ENCODE measurements at places on chromosomes 1 and 21.

- DNase-seq: no peak
Observed at GRCh38 chr1:56686169-56686568, 41.1 kb downstream of the PRKAA2 start.

- no peak for DNase-seq
Observed at GRCh38 chr1:154353460-154353904, 28.2 kb downstream of the ATP8B2 start.

DNA sequence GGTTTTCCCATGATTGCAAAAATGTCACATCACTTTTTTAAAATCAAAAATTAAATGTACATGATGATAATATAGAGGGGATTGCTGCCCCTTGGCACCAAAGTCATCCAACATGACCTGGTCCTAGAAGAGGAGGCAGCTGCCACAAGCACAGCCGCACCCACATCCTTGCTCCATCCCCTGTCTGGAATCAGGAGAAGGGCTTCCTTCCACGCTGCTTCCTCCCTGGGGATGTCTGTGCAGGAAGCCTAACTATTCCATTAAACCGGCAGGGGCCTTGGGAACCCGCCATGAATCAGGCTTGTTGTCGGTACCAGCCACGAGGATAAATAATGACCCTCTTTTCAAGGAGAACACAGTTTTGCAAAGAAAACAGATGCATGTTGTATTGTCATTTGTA lies 68.7 kb upstream of the AJAP1 start:
- DNase-seq: no peak

GRCh38 chr1:52477876-52478275 lies 73.5 kb downstream of the PRPF38A start:
- no peak for DNase-seq

DNA sequence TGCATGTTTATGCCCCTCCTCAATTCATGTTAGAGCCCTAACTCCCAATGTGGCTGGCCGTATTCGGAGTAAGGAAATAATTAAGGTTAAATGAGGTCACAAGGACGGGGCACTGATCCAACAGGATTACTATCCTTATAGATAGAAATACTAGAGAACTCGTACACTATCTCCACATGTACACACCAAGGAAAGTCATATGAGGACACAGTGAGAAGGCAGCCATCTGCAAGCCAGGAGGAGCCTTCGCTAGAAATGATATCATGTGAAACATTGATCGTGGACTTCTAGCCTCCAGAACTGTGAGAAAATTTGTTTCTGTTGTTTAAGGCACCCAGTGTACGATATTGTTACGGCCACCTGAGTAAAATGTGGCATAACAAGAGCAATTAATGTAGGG lies 79.7 kb downstream of the FAF1 start:
- no peak for DNase-seq

DNA sequence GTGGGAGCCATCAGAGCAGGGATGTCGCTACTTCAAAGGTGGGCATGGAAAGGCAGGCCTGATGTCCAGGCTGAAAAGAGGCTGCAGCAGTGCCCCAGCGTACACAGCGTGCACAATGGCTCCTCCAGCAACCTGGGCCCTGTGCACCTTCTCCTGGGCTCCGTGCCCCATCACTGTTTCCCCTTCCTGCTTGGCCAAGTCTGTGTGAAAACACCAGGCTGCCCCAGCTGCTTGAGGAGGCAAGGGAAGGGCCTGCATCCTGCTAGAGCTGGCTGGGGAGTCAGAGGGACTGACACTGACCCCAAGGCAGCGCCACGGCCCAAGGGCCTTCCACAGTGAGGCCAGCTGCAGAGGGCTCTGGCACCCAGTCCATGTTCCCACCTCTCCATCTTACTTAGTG lies 33.4 kb downstream of the SDC3 start:
- DNase-seq: no peak

DNA sequence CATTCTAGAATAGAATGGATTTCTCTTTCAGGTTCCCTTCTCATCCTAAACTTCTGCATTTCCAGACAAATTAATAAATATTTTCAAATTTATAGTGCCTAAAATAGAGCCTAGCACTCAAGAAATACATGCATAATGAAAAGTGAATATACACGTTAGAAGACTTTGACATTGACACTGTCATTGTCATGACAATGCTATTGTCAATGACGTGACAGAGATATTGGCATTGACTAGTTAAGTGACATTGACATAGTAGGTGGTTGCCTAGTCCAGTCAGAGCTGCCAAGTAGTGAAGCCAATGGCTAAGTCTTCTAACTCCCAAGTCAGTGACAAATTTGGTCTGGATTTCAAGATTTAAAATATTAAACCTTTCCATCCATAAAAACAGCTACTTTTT lies 410.5 kb downstream of the LMO4 start:
- no peak for DNase-seq

DNA sequence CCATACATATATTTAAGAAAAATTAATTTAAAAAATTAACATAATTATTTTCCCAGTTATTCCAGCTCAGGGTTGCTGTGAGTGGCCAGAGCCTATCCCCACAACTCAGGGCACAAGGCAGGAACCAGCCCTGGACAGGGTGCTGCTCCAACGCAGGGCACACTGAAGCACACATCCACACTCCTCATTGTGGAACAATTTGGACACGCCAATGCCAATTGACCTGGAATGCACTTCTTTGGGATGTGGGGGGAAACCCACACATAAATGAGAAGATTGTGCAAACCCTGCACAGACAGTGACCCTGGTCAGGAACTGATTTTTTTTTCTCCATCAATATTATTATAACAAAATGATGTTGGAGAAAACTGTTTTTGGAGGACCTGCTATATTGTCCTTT lies 23.4 kb downstream of the SAMSN1 start:
- DNase-seq: no peak

DNA sequence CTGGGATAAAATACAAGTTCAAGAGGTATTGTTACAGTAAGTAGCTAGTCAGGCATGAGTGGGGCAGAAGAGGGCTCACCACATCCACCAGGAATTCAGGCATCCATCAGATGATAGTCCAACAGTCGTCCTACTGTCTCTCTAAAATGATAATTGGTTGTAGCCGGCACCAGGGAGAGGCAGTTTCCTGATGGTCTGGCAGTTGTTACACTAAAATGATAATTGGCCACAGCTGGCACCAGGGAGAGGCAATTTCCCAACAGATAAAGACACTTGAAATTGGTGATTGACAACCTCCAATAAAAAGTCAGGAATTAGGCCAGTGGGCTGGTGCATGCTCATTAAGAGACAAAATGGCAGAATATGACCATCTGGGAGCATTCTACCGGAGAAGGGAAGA lies 545.8 kb downstream of the AMY1C start:
- no peak for DNase-seq

DNA sequence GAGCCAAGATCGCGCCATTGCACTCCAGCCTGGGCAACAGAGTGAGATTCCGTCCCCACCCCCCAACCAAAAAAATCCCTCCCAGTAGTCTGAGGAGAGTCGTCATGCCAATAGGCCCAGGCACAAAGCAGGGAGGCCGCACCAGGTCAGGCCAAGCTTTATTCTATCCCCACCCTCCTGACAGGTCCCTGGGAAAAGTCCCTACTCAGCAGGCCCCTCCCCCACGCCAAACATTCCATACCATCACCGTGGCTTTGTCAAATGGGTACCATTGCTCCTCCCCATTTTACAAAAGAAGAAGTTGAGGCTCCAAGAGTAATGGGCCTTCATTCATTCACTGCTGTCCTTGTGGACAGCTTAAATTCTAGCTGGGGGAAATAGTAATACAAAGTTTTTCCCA lies 5.3 kb downstream of the GPR3 start:
- DNase-seq: no peak

DNA sequence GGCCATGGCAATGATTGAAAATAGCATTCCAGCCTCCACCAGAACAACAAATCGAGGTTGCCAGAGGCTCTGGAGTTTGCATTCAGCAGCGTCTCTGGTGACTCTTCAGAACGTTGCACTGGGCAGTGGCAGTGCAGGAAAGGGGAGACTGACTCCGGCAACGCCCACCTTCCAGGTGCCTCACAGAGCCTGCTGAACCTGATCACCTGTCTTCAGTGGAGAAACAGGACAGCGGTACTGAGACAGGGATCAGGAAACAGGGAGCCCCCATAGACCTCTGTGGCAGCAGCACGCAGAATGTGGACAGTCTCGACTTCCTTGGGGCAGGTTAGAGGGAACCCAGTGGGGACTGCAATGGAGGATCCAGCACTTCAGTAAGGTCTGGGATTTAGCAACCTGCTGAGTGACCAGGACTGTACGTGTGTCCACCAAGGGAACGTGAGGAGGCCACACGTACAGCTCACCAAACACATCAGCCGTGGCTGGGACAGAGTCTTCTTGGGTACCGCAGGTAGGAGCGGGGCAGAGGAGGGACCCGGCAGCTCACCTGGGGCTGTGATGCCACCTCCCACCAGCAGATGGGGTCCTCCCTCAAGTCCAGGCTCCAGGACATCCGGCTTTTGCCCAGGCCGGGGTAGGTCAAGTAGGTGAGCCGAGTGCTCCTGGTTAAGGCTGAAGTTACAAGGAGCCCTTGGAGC lies 128.6 kb downstream of the PRDM2 start:
- no peak for DNase-seq

- DNase-seq: no peak
Observed at GRCh38 chr1:226919587-226919986, 20.5 kb upstream of the COQ8A start.

GRCh38 chr1:181119093-181119989 lies 30.8 kb downstream of the IER5 start:
- DNase-seq: no peak

DNA sequence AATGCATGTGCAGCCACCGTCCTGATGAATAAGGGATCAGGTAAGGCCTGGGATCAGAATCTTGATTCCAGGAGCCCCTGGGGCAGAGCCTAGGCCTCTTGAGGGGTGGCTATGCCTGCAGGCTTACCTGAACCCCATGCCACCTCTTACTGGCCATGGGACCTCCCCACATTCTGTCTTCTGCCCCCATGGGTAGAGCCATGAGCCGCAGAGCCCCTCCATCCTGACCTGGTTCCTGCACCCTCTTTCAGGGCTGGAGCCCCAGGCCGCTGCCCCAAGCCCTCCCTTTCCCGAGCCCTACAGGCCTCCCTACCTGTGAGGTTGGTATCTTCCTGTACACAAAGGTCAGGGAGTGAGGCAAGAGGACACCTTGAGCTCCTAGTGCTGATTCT lies 120.8 kb downstream of the DMRTB1 start:
- DNase-seq: no peak

DNA sequence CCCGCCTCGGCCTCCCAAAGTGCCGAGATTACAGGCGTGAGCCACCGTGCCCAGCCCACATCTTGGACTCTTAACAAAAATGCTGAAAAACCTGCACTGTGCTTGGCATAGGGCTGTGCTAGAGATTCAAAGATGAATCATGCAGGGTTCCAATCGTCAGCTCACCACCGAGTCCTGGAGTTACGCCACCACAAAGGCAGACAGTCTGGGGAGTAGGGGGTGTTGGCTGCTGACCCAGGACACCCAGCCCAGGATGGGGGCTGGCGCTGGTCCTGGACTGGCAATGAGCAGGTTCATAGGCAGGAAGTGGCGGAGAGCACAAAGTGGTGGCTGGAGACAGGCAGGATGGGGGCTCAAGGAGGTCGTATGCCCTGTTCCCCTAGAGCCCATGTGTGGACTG lies 16.0 kb downstream of the PSRC1 start:
- DNase-seq: no peak

DNA sequence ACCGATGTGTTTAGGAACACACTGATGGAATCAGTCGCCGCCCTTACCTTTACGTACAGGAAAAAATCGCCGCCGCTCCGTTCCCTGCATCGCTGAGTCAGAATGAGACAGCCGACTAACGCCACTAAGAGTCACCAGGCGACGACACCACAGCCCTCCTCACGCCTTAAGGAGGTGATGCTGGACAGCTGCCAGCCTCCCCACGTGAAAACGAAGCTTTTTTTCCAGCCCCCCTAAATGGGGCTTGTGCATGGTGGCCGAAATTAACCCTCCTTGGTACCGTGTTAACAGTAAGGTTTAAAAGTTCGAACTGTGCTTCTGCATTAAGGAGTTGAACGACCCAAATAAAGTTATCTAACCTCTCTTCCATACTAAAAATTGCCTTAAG lies 511 bp downstream of the DNTTIP2 start:
- DNase-seq: peak; percentile 48

DNA sequence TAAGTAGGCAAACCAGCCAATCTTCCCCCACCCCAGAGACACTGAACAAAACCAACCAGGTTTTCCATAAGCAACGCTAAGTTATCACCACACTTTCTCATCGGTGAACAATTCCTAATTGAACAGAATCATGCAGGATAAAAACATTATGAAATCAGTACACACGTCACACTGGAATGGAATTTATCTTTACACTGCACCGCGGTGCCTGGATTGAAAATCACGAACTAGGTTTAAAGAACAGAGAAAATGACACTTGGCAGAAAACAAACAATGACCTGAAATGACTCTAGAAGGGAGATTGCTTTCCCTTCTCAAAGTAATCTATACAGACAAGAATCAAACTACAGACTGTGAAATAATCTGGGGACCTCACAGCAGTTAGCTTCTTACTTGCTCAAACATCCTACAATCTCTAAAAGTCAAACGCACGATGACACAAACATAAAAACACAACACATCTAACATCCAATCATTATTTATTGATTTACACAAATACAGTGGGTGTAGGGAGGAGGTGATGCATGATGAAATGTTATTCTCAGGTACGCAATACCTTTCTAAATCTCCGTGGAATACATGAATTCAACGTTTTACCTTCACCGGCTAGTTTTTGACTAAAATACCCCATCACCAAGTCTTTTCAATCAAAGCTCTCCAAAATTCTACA lies 1.9 kb downstream of the EIF4G3 start:
- no peak for DNase-seq

DNA sequence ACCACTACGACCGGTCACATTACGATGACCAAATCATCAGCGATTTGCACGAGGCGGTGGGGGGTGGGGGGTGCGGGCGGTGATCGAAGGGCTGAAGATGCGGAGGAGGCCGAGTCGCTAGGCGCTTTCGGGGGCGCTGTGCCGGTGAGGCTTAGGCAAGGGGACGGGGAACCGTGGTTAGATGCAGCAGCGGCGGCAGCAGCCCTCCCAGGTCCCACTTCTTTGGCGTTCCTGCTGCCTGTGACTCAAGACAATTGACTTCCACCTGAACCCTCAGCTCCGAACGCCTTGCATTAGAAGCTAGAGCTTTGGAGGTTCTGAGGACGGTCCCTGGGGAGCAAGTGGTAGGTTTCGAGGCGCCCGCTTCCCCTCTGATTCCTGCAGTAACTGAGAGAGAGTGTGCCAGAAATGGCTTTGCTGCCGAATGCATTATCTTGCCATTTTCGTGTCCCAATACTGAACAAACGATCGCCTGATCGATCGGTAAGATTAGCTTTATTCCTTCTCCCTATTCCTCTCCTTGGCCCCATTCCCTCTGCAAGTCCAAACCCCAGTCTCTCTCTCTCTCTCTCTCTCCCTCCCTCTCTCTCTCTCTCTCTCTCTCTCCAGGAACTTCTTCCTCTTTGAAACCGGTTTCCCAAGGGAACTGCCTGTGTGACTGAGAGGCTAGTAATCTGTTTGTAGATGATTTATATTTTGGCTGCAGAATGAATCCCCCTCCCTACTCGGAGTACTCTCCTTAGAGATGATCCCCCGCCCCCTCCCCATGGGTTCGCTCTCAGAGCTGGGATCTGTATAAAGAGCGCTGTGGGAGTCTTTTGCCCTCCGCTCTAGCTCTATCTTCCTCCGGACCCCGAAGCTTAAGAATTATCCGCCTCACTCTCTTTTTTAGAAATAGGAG lies 735 bp upstream of the BRINP3 start:
- no peak for DNase-seq

Measured in GM12864 (cell line).